Fibroblast of skin of back (primary cell): ENCODE measurements at places on chromosomes 3 and 15.

DNA sequence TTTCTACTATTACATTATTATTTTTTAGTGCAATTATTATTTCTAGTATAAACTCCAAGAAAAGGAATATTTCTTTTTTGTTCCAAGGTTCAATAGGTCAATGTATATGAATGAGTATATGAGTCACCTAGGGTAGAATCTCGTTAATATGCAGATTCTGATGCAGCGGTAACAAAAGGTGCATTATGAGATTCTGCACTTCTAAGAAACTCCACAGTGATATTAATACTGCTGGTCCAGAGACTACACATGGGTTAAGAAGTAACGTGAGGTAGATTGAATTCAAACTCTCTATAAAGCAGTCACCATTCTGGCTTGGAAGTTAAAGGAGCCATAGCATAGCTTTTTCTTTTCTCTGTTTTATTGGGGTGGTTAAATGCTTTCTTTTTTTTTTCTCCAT lies 596.2 kb upstream of the TBL1XR1 start:
- DNase-seq = no peak

GRCh38 chr3:129226374-129226773 lies 23.0 kb upstream of the COPG1 start:
- peak; percentile 77 for DNase-seq

- peak; percentile 65 for DNase-seq
These were observed 9.3 kb downstream of the VEPH1 start for GRCh38 chr3:157493627-157494550.

DNA sequence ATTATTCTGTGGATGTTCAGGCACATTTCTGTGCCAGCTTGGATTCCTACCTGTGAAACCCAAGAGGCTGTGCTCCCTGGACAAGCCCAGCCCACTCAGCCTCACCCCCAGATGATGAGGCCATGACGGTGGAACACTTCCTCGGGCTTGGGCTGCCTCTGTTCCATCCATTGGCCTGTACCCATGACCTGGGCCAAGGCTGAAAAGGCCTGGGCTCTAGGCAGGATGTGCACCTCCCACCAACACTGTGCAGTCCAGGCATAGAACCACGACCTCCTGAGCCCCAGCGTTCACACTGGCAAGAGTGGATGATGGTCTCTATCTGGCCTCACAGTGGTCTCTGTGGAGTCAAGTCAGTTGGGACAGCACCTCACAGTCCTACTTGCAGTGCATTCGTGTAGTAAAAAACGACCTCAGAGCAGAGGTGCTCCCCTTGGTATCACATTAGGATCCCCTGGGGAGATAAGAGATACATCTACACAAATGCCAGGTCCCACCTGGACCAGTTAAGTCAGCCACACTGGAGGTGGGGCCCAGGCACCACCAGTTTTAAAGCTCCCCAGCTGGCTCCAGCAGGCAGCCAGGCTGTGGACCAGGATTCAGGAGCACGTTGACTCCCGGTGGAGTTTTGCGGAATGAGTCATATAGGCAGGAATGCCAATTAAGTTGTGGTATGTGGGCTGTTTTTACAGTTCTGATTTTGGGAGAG lies 39.0 kb upstream of the IGF1R start:
- DNase-seq = peak; percentile 65

- no peak for DNase-seq
These were observed 12.6 kb downstream of the CEP152 start for GRCh38 chr15:48798319-48798718.

- DNase-seq = no peak
These were observed 119.9 kb downstream of the PDZRN3 start for GRCh38 chr3:73504852-73505251.

- peak; percentile 49 for DNase-seq
These were observed 281.4 kb upstream of the SLCO3A1 start for GRCh38 chr15:91572110-91572509.

DNA sequence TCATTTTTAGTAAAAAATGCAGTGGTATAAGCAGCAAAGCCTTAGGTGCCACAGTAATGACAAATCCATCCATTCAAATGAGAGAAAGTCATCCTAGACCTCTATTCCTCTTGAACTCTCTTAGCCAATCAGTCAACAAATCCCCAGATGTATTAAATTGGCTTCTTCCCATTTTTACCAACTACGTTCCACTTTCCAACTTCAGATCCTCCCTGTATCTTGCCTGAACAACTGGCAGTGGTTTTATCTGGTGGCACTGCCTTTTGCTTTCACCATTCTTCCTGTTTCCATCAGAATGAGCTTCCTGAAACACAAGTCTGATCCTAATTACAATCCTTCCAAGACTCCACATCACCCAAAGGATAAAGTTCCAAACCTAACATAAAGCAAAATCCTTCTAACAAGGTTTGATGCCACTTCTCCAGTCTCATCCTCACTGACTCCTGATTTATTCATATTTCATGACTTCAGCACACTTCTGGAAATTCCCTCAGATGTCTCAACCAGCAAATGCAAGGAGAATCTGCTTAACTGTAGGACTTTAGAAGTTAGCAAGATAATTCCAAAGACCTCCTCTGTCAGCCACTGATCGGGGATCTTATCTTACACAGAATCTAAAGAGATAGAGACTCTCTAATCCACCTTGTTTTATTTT lies 69.8 kb upstream of the SLC4A7 start:
- peak; percentile 68 for DNase-seq

GRCh38 chr3:72660270-72661114 lies 187.8 kb downstream of the SHQ1 start:
- DNase-seq = no peak

DNA sequence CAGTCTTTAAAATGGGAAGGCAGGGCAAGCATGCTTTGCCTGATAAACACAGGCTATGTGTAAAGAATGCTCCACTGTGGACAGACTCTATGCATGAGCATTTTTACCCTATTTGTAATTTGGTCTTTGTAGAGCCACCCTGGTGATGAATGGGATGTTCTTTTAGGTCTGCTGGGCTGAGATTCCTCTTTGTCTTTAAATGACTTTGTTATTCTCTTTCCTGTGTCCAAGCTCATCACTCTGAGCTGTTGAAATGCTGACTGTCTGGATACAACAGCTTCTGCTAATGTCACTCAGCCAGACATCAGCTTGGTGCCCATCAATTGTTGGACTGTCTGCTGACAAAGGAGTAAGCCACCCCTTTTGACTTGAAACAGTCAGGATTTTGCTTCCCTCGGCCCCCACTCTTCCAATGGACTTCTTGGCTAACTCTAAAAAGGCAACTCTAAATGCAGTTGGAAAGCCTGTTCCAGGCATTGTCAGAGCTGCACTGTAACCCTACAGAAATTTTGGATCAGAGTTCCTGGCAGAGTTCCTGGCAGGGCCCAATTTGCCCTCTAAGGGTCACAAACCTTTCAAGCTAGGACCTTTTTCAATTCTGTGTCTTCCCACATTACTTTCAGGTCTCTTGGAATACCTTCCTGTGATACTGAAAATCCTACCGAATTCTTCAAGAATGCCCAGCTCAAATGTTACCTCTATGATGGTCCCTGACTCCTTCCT lies 40.5 kb upstream of the EIF1B start:
- DNase-seq = no peak

- DNase-seq = no peak
These were observed 38.0 kb downstream of the RAB7A start for GRCh38 chr3:128763967-128764366.

DNA sequence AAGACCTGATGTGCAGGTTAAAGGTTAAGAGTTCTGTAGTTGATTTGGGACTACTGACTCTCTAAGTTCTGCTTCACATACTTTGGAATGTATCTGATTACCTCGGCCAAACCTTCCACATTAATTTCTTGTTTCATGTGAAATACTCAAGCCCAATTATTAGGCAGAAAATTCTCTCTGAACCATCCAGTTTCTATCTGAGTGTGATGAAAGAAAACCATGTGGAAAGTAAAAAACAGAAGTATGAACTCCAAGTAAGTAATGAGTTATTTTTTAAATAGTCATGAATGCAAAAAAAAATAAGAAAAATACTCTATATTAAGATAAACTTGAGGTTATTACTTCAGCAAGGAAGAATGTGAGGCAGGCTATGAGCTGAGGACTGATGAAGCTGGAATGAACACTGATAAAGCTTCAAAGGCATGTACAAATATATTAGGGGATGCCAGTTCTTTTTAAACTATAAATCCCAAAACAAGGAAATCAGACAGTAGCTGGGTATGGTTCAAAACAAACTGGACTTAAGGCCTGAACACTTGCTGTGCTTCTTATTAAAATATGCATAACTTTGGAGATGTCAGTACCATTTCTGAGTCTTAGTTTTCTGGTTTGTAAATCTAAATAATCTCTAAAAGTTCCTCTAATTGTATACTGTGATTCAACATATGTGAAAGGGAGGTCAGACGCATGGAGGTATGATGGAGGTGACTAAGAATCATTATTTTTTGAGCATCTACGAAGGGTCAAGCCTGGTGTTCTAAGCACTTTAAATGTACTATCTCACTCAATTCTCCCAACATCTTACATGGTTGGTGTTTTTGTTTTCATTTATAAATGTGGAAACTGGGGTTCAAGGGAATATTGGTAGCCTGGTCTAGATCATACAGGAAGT lies 59.6 kb downstream of the COL6A6 start:
- DNase-seq = peak; percentile 81

- DNase-seq = no peak
These were observed 89.7 kb upstream of the PROK2 start for GRCh38 chr3:71874618-71875017.

DNA sequence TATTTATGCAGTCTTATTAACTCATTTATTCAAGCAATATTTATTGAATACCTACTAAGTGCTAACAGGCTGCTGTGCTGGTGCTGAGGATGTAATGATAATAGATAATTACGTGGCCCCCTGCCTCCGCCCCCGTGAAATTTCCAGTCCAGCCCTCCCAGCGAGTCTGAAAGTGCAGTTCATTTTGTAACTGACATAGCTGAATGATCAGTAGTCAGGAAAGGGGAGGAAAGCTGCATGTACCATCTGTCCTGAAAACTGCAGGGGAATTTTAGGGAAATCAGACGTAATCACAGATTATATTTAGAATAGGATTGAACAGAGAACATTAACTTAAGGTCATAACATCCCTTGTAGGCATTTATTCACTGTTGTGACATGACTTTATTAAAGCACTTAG lies 736.8 kb downstream of the MCTP2 start:
- DNase-seq = no peak

GRCh38 chr15:98438326-98438725 lies 210.0 kb upstream of the IGF1R start:
- DNase-seq = no peak

- DNase-seq = no peak
These were observed 56.3 kb downstream of the RASGRF1 start for GRCh38 chr15:79034284-79034683.

- DNase-seq = no peak
These were observed 38.7 kb downstream of the GJD2 start for GRCh38 chr15:34716111-34716510.

DNA sequence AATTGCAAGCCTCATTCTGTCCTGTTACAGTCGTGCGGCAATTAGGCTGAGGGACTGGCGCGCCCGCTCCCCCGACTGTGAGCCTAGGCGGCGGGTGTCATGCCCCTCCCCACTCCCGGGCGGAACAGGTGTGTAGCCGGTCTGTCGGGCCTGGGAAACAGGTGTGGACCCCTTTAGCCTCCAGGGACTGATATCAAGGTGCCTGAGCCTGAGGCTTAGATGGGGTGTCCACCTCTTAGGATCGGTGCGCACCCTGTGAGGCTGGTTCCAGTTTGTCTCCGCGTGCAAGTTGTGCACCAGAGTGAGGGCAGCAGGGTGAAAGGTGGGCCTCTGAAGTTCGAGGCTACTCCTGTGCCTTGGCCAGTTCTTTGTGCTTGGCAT lies 686 bp downstream of the VPS8 start:
- DNase-seq = no peak

DNA sequence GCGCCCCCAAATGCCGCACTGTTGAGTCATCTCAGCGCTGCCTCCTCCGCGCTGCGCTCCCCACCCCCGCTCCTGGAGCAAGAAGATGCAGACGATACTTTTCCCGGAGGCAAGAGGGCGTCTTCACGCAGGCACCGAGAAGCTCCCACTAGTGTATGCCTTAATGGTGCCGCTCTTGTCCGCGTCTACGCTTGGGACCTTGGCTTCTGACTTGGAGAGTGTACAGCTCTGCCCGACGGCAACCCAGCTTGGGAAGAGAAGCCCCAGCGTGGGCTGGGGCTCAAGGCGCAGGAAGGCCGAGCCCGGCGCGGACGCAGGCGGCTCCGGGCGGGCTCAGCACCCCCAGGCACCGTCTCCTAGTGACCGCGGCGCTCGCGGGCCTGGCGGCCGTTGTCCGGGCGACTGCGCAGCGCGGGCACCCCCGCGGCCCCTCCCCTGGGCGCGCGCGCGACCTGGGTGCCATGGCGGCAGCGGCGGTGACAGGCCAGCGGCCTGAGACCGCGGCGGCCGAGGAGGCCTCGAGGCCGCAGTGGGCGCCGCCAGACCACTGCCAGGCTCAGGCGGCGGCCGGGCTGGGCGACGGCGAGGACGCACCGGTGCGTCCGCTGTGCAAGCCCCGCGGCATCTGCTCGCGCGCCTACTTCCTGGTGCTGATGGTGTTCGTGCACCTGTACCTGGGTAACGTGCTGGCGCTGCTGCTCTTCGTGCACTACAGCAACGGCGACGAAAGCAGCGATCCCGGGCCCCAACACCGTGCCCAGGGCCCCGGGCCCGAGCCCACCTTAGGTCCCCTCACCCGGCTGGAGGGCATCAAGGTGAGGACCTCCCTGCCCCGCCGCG lies at the start of gene P4HTM:
Gene P4HTM, plus strand, starts transcription at position 446 of the 840 bp plus-strand sequence. Its CDS starts 16 bp downstream, at position 462.
- DNase-seq = peak; percentile 93

DNA sequence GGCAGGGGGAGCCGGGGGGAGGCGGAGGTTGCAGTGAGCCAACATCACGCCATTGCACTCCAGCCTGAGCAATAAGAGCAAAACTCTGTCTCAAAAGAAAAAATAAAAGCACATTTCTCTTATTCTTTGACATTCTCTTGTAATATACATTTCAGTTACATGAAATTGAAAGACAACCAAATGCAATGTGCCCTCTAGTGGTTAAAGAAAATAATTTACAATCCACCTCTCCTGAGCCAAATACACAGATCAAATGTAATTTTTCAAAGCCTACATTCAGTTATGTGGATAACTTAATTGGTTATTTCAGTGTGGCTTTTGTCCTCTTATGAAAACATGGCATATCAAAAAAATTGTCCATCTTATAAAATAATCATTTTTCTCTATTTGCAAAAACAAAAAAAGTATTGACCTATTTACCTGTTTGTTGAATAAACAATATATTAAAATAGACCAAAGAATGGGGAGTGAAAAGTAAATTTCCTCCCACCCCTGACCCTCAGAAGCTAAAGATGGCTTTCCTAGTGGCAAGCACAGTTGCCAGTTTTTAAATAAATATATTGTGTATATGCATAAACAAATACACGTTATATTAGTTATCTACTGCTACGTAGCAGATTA lies 14.2 kb upstream of the U2SURP start:
- peak; percentile 48 for DNase-seq

- DNase-seq = no peak
These were observed 20.3 kb upstream of the ALAS1 start for GRCh38 chr3:52177701-52178042.

- no peak for DNase-seq
These were observed 775 bp downstream of the C3orf33 start for GRCh38 chr3:155805204-155805801.

- no peak for DNase-seq
These were observed 321.0 kb upstream of the TGFBR2 start for GRCh38 chr3:30285188-30286006.
